K562 (cell line): ENCODE measurements at places on chromosomes 11 and 22.

GRCh38 chr11:117686711-117687110, 110.3 kb downstream of the DSCAML1 start:
- H3K36me3 ChIP-seq = no peaks in the 10 kb centered on the region
- no peak overlapping the region for H3K4me3 ChIP-seq
- DNase-seq = no peak
- H3K27me3 ChIP-seq = peaks cover 59% of the 10 kb centered on the region
- H3K27ac ChIP-seq = no peak overlapping the region

DNA sequence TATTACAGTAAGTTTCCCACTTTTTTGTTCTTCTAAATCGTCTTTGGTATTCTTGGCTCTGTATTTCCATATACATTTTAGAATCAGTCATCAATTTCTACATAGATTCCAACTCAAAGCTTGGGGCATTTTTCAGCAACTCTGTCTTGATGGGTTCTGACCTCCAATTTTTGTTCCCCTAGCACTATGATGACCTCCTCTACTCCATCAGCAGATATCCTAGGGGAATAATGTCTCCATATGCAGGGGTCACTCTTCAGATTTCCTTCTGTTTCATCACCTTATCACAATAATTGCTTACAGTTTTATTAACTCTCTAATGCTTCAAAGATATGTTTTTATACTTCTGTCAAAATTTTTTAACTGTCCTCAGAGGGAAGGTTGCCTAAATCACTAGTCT, 91.3 kb upstream of the TP53AIP1 start:
- H3K27me3 ChIP-seq = no peaks in the 10 kb centered on the region
- H3K4me1 ChIP-seq = no peaks in the 10 kb centered on the region
- no peak overlapping the region for H3K4me3 ChIP-seq
- H3K36me3 ChIP-seq = no peaks in the 10 kb centered on the region
- no peak for DNase-seq
- no peak overlapping the region for H3K27ac ChIP-seq

DNA sequence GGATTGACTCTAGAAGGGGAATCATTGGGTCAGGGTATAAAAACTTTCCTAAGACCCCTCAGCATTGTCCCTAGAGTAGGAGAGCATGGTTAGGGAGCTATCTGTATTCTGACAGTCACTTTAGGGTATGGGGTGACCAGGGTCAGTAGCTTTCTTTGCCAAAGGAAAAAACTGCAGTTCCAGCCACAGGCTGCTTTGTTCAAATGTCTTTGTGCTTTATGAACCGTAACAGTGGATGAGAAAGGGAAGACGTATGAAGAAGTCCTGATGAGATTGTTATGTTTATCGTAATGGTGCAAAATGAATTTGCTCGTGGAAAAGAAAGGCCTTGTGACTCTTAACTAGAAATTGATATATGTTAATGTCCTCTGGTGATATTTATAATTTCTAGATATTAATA, 30.0 kb downstream of the CYB5R2 start:
- DNase-seq = no peak
- H3K4me1 ChIP-seq = no peaks in the 10 kb centered on the region
- H3K27ac ChIP-seq = no peak overlapping the region
- H3K36me3 ChIP-seq = no peaks in the 10 kb centered on the region
- no peak overlapping the region for H3K4me3 ChIP-seq

GRCh38 chr11:74494916-74495315, 1.4 kb upstream of the LIPT2 start:
- H3K36me3 ChIP-seq = no peaks in the 10 kb centered on the region
- H3K27ac ChIP-seq = no peak overlapping the region
- H3K27me3 ChIP-seq = no peaks in the 10 kb centered on the region
- peaks cover 18% of the 10 kb centered on the region; the same call in 2 of the 3 replicates for H3K4me1 ChIP-seq
- H3K4me3 ChIP-seq = no peak overlapping the region

- no peaks in the 10 kb centered on the region for H3K36me3 ChIP-seq
- H3K4me3 ChIP-seq = peak overlapping the region; percentile 67
- no peaks in the 10 kb centered on the region for H3K27me3 ChIP-seq
- H3K27ac ChIP-seq = peak overlapping the region; percentile 62; the same call in 1 of the 3 replicates
- peaks cover 51% of the 10 kb centered on the region for H3K4me1 ChIP-seq
Observed at GRCh38 chr11:65546217-65546958, 11.8 kb downstream of the LTBP3 start.

DNA sequence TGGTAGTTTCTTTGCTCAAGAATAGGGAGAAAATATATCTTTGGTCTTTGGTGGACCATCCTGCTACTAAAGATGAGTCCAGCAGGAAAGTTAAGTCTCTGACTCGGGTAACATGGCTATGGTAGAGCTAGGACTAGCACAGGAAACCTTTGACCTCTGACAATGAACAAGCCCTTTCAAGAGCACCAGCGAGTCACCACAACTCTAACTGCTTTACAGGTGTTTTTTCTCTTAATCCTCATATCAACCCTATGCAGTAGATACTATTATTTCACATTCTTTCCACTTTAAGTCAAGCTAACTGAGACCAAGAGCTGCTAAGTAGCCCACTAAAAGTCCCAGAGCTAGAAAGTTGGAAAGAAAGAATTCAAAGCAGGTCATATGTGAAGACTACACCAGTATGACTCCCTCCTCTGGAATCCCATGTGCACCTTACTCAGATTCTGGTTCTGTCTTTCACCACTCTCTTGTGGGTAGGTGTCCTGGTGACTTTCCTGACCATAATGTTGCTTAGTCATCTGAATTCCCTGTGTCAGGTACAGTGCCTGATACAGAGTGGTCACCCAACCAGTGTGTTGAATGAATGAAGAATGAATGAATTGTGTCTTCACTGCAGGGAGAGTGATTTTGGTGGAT, 53.8 kb upstream of the ME3 start:
- H3K4me3 ChIP-seq = no peak overlapping the region
- H3K36me3 ChIP-seq = no peaks in the 10 kb centered on the region
- no peaks in the 10 kb centered on the region for H3K4me1 ChIP-seq
- no peak for DNase-seq
- no peaks in the 10 kb centered on the region for H3K27me3 ChIP-seq

DNA sequence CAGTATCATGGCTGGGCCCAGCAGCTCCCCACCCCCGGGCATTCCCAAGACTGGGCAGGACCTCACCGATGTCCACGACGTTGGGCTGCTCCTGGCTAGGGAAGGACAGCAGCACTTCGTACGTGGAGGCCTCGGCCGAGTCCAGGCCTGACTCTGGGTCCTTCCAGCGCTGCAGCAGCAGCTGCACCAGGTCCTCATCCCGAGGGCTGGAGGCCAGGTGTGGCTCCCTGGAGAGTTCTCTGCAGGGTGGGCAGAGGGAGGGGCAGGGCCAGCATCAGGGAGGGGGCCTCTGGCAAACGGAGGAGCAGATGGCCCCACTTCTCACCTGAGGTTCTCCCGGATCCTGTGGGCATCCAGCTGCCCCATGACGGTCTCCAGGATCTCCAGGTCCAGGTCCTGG, 341 bp downstream of the NAALADL1 start:
- no peak for DNase-seq
- no peak overlapping the region for H3K4me3 ChIP-seq
- H3K4me1 ChIP-seq = peaks cover 27% of the 10 kb centered on the region

GRCh38 chr11:60127311-60127811, 38.9 kb downstream of the MS4A2 start:
- no peaks in the 10 kb centered on the region for H3K36me3 ChIP-seq
- no peaks in the 10 kb centered on the region for H3K27me3 ChIP-seq
- no peak overlapping the region for H3K4me3 ChIP-seq

DNA sequence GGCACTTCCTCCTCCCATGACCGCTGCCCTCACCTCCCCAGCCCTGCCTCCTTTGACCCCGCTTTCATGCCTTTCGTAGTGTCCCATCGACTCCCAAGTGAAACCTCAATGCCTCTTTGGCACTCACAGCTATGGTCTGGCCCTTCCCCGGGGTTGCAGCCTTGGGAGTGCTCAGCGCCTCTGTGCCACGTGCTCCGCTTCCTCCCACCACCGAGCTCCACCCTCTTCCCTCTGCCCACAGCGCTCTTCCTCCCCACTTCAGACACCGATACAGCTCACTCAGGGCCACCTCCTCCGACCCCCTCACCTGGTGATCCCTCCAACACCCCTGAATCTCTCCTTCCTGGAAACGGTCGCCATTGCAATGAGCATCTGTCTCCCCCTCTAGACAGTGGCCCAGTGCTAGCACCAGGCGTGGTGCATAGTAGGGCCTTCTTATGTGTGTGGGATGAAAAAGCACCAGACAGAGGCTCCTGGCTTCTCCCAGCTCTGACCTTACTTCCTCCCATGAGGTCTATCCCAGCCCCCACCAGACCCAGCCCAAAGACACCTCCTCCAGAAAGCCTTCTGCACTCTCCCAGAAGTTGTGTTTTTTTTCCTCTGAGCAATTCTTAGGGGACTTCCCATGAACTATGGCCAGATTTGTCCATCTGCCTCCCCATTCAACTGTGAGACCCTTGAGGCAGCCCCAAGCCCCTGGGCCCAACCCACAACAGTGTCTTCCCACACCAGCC, 16.4 kb upstream of the SCGB1A1 start:
- no peaks in the 10 kb centered on the region for H3K27me3 ChIP-seq
- H3K27ac ChIP-seq = no peak overlapping the region
- no peaks in the 10 kb centered on the region for H3K36me3 ChIP-seq
- H3K4me1 ChIP-seq = peaks cover 50% of the 10 kb centered on the region

- H3K4me1 ChIP-seq = no peaks in the 10 kb centered on the region
- no peak for DNase-seq
- H3K4me3 ChIP-seq = no peak overlapping the region
- no peak overlapping the region for H3K27ac ChIP-seq
- no peaks in the 10 kb centered on the region for H3K36me3 ChIP-seq
- no peaks in the 10 kb centered on the region for H3K27me3 ChIP-seq
Observed at GRCh38 chr11:43245466-43245865, 66.3 kb upstream of the API5 start.
